ENCODE measurements at places on chromosomes 2 and 18.

- peak; percentile 54 for DNase-seq
These were observed 64.4 kb upstream of the FOSL2 start for GRCh38 chr2:28327956-28328922.

DNA sequence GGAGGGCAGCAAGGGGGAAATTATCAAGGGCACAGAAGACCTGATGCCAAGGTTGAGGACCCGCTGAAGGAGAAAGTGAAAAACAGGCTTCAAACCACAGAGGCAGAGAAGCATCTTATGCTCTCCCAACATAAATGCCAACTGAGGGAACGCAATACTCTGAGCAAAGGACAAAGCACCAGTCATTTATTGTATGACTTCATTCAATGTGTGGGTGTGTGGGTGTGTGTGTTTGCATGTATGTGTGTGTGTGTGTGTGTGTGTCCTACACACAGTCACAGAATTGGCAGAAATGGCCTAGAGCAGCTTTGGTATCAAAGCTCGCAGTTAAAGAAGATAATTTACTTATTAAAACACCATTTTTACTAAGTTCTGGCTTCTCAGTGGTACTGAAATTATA lies 51.4 kb downstream of the UXS1 start:
- no peak for DNase-seq

DNA sequence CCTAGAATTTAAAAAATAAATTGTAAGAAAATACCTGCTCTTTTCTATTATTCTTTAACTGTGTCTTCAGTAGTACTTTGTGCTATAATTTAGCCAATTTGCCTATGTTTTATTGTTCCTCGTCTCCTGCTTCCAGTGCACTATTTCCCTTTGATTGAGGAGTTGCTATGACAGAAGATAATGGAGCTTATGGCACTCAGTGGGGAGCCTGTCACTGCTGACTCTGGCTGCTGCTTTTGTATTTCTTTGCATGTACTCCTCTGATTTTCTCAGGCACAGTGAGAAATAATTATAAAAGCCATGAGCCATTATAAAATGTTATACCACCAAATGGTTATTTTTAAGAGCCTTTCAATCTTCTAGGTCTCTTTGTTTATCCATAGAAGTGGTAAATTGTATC lies 1310.8 kb upstream of the SLC39A10 start:
- DNase-seq = no peak

GRCh38 chr2:153766415-153766814 lies 105.3 kb upstream of the GALNT13 start:
- no peak for DNase-seq

DNA sequence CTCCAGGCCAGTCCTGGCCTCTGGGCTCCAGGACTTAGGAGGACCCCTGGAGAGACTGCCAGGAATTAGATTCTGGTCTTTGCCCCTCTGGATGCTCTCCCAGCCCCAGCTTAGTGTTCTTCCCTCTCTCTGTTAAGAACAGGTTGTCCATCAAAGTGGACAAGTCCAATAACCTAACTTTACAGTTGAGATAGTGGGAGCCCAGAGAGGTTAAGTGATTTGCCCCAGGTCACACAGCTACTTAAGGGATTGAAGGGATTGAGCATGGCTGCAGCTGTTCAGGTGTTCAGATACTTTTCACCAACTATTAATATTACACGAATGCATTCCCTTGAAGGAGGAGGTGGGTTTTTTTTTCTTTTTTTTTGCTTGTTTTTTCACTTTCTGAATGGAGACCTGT lies 57.6 kb downstream of the EDAR start:
- DNase-seq = no peak

- no peak for DNase-seq
These were observed 33.5 kb downstream of the CIB4 start for GRCh38 chr2:26607698-26608097.

- DNase-seq = no peak
These were observed 23.3 kb upstream of the ARPC2 start for GRCh38 chr2:218193701-218194100.

GRCh38 chr2:83342860-83343329 lies 1116.2 kb downstream of the SUCLG1 start:
- no peak for DNase-seq

- DNase-seq = no peak
These were observed 179.0 kb downstream of the PPP1R1C start for GRCh38 chr2:182164686-182165085.

DNA sequence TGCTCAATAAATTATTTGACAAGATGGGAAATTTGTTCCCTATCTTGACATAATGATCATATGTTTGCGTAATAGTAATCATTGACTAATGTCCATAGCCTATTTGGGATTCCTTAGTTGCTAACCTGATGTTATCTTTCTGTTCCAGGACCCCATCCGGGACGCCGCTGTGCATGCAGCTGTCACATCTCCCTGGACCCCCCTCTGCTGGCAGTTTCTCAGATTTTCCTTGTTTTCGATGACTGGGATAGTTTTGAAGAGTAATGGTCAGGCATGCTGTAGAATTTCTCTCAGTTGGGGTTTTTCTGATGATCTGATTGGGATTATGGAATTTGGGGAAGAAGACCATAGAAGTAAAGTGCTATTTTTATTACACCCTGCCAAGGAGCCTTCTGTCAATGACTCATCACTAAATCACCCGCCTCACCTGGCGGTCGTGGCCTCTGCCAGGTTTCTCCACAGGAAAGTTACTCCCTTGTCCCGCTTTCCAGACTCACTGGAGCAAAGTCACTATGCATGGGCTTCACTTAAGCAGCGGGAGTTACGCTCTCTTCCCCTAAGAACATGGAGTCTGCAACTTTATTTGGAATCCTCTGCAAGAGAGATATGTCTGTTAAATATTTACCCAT lies 19.9 kb upstream of the TMEM18 start:
- DNase-seq = no peak

GRCh38 chr2:191114403-191114886 lies 36.3 kb downstream of the STAT4 start:
- DNase-seq = no peak

GRCh38 chr2:172674968-172675303 lies 60.7 kb upstream of the RAPGEF4 start:
- no peak for DNase-seq

GRCh38 chr18:51266773-51267172 lies 69.3 kb upstream of the MEX3C start:
- no peak for DNase-seq
